ENCODE measurements at places on chromosomes 5 and 9. TPM values are rescaled to one million over a fixed set of nuclear protein-coding genes. Genes with fewer than 3 reads are reported as not detected.

The MRPL36 gene
- polyA plus RNA-seq = 32.8 TPM

The SPINK6 gene
- not detected for polyA plus RNA-seq

The AJM1 gene
- polyA plus RNA-seq = 2.8 TPM

The HMCN2 gene
- 7.5 TPM for polyA plus RNA-seq

The NUDT12 gene
- 15.1 TPM for polyA plus RNA-seq

The SPATA31D4 gene
- polyA plus RNA-seq = not detected

The KLF4 gene
- 27.6 TPM for polyA plus RNA-seq

The UGT3A1 gene
- polyA plus RNA-seq = 19.9 TPM

The PCDHB8 gene
- polyA plus RNA-seq = 2.1 TPM

The NEUROG1 gene
- polyA plus RNA-seq = not detected

The EDIL3 gene
- polyA plus RNA-seq = 13.2 TPM

The CCDC180 gene
- 7.9 TPM for polyA plus RNA-seq

The HACD4 gene
- polyA plus RNA-seq = 1.4 TPM
